T follicular helper cell (primary cell): ENCODE measurements at places on chromosomes 7 and 10.

- DNase-seq = no peak
Observed at GRCh38 chr10:50538555-50539398, 85.0 kb downstream of the SGMS1 start.

DNA sequence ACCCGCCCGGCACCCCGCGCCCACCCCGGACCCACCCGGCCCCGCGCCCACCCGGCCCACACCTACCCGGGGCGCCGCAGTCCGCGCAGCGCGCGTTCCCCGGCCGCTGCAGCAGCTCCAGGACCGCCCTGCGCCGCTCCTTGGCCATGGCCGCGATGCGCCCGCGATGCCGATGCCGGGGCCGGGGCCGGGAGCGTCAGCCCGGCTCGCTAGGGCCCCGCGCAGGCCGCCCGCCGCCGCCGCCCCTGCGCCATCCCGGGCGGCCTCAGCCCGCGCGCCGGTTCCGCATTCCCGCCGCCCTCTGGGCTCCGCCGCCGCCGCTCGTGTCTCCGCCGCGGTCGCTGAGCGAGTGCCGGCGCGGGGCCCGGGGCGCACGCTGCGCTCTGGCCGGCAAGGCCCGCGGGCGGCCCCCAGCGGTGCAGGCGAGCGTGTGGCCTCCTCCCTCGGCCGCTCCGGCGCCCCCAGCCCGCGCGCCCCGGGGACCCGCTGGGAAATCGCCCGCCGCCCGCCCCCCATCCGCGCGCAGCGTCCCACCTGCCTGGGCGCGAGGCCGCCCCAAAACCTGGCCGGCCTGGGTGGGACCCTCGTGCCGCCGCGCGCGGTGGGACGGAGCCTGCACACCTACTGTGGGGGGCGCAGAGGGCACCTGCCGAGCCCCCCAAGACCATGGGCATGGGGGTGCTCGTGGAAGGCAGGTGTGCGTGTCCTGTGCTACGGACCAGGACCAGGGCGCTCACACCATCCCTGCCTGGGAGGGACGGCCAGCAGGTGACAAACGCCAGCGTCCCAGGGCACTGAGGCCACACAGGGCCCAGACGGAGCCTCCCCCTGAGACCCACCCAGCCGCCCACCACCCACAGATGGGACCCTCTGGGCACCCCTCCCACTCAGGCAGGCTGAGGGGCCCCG is at the start of gene ADAP1:
Gene ADAP1, minus strand, starts transcription at position 351 of the 909 bp plus-strand sequence. Its CDS starts 203 bp downstream, at position 148.
- DNase-seq = peak; percentile 12

DNA sequence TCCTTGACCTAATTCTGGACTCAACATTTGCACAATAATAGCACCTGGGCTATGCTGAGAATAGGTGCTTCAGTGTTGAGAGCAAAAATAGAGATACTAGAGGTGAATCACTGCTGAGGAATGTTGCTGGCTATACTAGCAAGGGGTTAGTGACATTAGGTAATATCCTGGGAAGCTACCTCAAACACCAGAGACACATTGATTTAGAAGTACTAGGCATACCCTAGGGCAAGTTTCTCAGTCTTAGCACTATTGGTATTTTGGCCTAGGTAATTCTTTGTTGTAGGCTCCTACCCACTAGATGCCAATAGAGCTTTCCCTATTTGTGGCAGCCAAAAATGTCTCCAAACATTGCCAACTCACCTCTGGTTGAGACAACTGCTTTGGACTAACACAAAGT is 484.0 kb upstream of the MBL2 start:
- no peak for DNase-seq

- DNase-seq = no peak
Observed at GRCh38 chr7:81234896-81235295, 316.0 kb upstream of the SEMA3C start.

DNA sequence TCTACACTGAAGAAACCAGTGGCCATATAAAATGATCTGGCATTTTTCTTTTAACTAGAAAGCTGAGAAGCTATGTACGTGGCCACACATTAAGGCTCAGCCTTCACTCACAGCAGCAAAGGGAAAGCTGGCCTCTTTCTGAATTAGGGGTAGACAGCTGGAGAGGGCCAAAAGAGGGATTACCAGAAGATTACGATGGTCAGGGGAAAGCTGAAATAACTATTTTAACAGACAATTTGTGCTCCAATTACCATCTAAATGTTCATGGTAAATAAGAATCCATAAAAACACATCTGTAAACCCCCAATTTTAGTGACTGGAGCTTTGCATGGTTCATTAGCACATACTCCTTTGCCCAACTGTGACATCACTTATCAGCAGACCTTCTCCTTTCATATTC is 314.3 kb downstream of the HPSE2 start:
- DNase-seq = no peak

DNA sequence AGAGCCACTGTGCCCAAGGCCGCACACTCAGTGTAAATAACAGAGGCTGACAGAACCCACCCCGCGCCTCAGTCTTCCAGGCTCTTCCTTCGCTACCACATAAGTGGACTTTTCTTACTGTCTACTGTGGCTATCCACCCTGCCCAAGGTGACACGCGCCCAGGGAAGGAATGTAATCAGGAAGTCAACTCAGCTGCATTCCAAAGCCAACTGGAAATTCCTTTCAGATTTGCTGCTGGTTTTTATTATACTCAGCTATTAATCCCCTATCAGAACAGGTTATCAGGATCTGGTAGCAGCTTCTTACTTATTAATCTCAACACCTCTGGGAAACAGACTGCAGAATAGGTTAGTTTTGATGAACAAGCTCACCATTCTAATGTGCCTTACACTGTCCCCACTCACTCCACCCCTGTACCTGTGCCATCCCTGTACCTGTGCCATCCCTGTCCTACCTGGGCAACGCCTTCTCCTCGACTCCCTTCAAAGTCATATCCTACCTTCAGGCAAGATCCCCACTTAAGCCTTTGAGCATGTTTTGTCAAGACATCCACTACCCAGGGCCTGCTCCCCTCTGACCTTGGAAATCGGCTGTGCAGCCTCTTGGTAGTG is 90.7 kb downstream of the NHLRC2 start:
- DNase-seq = no peak

DNA sequence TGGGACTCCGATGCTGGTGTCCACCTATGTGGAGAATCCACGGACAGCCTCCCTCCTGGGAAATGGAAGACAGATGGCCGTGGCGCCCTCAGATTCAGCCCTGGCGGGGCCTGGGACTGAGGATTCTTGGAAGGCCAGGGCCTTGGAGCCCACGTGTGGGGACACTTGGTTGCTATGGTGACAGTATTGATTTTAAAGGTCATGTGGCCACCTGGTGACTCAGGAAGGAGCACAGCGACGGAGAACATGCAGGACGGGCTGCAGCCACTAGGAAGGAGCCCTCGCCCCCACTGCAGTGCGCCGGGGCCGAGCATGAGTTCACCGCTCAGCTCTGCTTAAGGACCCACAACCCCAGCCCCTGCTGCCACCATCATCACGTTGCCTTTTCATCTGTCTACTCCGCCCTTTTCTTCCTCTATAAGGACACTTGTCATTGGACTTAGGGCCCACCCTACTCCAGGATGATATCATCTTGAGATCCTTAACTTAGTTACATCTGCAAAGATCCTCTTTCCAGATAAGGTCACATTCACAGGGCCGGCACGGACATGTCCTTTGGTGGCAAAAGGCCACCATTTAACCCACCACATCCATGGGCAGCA is 3.7 kb upstream of the STK32C start:
- DNase-seq = no peak
